ENCODE measurements at places on chromosomes 12 and 14. TPM values are rescaled to one million over a fixed set of nuclear protein-coding genes. Genes with fewer than 3 reads are reported as not detected.
A peak's percentile ranks its signal among the peaks of the same experiment; 100 is the strongest.

The SPTLC2 gene
- 14.4 TPM for polyA plus RNA-seq

The SRRM4 gene
- 0.05 TPM for polyA plus RNA-seq

The ZDHHC17 gene
- 28.6 TPM for polyA plus RNA-seq

GRCh38 chr12:54197431-54197909 lies 8.7 kb upstream of the SMUG1 start:
- H3K4me1 ChIP-seq, result peaks cover 16% of the 10 kb centered on the region
- H3K4me3 ChIP-seq, result no peak overlapping the region
- no peaks in the 10 kb centered on the region for H3K27me3 ChIP-seq

DNA sequence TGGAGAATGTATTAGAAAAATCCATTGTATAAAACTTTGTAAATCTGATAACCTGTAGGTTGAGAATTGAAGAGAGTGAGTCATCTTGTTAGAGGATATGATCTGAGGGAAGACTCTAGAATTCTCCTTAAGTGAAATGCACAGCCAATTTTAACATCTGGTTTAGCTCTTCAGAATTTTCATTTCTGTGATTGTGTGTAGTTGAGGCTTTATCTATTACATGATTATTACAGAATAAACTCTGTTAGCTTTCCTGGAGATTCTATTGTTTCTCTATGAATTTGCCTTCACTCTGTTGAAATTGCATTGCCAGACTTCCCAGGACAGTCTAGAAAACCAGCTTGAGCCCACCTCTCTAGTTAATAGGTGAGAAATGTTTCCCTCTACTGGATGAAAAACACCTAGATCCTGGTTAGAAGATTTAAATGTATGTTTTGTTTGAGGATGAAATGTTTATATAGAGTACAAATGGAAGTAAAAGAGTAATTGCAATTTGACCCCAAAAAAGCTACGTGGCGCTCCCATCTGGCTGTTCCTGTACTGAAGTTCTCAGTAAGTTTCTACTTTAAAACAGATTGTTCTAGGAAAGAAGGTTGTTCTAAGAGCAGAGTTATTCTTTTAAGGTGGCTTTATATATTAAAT lies 2.9 kb downstream of the NUDT4 start:
- H3K27ac ChIP-seq, result peak overlapping the region; percentile 88
- peaks cover 14% of the 10 kb centered on the region for H3K36me3 ChIP-seq
- peak; percentile 50 for DNase-seq
- no peaks in the 10 kb centered on the region for H3K27me3 ChIP-seq
- peak overlapping the region; percentile 88 for H3K4me3 ChIP-seq
- peaks cover 9% of the 10 kb centered on the region for H3K4me1 ChIP-seq

DNA sequence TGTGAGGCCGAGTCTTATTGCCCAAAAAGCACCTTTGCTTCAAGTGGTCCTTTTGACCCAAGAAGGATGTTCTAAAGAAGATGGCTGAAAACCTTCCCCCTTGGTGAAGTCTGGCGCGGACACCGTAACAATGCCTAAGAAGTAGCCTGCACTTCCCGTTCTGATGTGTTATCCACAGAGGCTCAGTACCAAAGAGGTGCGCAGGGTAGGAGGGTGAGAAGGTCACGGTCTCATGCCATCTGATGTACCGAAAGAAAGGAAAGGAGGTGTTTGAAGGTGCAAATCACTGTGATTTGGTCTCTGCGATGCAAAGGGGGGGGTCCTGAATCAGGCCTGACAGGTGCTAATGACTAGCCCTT lies 9.9 kb downstream of the PEBP1 start:
- no peaks in the 10 kb centered on the region for H3K27me3 ChIP-seq
- no peak overlapping the region for H3K27ac ChIP-seq
- peaks cover 46% of the 10 kb centered on the region for H3K36me3 ChIP-seq
- no peaks in the 10 kb centered on the region for H3K4me1 ChIP-seq
- H3K4me3 ChIP-seq, result no peak overlapping the region
- DNase-seq, result no peak

Data from SK-N-SH (cell line).